ENCODE measurements at places on chromosomes 2 and 18.

- DNase-seq: no peak
Observed at GRCh38 chr2:8710951-8711350, 29.1 kb downstream of the ID2 start.

DNA sequence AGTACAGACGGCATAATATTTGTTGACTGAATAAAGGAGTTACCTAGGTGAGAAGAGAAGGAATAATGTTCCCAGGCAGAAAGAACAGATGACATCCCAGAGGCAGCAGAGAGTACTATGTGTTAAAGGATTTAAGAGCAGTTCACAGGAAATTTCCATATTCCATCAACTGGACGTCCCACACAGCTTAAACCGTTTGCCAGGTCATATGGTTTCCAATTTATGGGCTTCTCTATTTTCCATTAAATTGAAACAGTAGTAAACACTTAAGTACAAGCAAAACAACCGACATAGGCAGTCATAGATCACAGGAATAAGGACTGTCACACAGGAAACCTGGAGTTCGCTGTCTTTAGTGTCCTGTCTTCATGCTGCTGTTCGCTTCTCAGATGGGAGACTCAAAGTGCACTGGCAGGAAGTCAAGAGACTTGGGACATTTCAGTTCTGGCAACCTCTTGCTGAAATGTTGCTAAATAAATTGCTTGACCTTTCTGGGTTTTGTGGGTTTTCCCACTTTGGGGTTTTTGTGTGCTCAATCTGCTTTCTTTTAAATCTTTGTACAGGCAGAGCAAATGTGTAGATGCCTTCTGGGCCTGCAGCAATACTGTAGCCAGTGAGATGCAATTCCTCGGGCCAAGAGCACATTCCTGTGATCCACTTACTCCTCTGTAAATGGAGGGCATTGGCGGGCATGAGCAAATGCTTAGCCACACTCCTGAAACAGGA lies 5.8 kb upstream of the PIEZO2 start:
- DNase-seq: no peak

DNA sequence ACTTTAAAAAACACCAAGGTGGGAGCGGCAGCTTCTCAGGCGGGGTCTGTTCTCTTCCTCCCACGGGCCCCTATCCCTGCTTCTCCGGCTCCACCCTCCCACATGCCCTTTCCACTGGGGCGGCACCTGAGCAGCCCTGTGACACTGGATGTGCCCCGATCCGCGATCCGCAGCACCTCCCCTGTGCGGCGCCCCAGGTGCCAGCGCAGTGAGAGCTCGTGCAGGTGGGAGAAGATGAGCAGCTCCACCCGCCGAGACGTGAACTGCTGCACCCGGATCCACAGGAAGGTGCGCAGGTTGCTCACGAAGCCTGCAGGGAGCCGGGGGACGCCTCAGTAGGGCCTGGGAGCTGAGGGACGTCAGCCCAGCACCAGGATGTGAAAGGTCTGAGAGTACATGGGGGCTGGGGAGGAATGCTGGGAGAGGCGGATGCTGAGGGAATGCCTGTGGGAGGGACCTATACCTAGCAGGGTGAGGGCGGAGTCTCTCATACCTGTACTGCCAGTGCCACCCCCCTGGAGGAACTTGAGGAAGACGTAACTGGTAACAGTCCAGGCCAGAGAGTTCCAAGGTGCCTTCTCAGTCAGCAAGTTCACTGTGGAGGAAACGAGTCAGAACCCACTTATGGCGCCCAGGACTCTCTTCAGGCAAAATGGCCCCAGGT lies 2.8 kb downstream of the ABCB6 start:
- DNase-seq: no peak

GRCh38 chr2:142218471-142218870 lies 87.7 kb upstream of the LRP1B start:
- no peak for DNase-seq

- DNase-seq: no peak
Observed at GRCh38 chr18:13934058-13934457, 18.7 kb upstream of the MC2R start.

GRCh38 chr2:12616456-12617156 lies 100.1 kb upstream of the TRIB2 start:
- no peak for DNase-seq

DNA sequence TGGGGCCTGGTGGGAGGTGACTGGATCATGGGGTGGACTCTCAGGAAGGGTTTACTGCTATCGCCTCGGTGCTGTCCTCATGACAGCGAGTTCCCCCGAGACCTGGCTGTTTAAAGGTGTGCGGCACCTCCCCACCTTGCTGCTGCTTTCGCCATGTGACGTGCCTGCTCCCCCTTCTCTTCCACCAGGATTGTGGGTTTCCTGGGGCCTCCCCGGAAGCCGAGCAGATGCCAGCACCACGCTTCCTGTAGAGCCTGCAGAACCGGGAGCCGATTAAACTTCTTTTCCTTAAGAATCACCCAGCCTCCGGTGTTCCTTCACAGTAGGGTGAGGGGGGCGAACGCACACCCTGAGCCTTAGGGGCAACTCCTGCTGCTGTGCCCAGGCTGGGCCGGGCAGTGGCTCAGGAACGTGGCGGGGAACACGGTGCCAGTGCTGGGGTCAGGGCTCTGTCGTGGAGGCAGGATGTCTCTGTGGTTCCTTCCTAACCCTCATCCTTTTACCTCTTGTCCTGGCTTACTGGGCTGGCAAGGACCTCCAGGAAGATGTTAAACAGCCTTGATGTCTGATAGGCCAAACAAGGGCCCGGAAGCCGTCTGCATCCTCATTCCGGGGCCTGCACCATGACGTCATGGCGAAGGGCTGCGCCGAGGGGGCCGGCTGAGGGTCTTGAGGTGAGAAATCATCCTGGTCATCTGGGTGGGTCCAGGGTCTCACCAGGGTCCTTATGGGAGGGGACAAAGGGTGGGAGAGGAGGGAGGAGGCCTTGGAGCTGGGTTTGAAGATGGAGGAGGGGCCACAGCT lies 12.7 kb downstream of the NEU4 start:
- DNase-seq: no peak

DNA sequence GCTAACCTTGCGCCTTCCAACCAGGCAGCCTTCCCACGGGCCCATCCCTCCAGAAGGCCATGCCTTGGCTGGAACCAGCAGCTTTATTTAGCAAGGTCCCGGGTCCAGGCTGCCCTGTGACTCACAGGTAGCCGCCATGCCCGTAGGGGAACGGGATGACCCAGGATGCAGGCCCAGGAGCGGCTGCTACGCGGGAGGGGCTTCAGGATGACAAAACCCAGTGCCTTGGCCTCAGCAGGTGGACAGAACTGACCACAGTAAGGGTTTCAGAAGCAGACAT lies 63.3 kb downstream of the RTP5 start:
- DNase-seq: no peak

DNA sequence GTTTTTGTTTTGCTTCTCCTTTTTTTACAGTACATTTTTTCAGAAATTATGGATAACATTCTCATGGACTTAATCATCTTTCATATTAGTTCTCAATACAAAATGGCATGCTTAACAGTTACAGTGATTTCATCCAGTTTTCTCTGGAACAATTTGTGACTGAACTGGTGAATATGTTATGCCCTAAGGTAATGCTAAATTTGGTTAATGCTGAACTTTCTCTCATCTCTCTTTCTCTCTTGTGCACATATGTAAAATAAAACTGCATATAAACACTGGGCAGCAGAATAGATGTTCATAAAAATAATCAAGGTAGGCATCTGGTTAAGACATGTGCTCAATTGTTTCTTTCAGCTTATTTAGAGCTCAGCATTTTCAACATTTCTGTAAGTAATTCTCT lies 196.3 kb upstream of the TMEFF2 start:
- no peak for DNase-seq

GRCh38 chr2:101145406-101145805 lies 5.8 kb downstream of the TBC1D8 start:
- DNase-seq: no peak

DNA sequence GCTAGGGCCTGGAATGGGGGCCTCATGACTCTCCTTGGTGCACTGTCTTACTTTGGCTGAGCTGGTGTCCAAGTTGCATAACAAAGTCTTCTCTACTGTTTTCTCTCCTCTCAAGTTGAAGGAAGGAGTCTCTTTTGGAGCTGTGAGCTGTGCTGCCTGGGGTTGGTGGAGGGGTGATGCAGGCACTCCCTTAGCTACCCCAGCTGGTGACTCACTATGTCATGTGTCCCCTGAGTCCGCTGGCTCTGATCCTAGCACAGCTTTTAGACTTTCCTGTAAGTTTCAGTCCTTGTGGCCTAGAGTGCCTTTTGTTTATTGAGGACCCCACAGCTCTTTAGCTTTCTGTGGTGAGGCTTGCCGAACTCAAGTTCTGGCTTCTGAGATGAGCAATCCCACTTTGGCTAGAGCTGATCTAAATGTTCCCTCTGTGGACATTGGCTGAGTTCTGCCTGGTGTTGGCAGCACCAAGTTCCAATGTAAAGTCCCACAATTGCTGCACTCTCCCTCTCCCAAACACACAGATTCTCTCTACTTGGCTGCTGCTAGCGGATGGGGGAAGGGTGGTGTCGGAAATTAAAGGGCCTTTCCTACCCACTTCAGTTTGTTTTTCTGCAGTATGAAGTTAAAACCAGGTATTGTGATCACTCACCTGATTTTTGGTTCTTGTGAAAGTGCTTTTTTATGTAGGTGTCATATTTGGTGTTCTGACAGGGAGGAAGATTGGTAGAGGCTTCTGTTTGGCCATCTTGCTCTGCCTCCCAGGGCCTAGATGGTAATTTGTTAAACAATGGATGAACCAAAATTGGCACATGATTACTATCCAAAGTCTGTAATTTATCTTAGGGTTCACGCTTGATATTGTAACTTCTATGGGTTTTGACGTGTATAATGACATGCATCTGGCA lies 83.2 kb downstream of the COMMD1 start:
- no peak for DNase-seq

DNA sequence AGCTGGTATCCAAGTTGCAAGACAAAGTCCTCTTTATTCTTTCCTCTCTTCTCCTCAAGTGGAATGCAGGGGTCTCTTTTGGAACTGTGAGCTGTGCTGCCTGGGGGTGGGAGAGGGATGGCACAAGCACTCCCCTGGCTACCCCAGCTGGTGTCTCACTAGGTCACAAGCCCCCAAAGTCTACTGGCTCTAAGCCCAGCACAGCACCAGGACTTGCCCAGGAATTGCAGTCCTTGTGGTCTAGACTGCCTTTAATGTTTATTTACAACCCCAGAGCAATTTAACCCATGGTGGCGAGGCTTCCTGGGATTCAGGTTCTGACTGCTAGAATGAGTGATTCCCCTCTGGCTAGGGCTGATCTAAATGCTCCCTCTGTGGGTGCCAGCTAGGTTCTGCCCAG lies 199.0 kb upstream of the STK17B start:
- DNase-seq: no peak

DNA sequence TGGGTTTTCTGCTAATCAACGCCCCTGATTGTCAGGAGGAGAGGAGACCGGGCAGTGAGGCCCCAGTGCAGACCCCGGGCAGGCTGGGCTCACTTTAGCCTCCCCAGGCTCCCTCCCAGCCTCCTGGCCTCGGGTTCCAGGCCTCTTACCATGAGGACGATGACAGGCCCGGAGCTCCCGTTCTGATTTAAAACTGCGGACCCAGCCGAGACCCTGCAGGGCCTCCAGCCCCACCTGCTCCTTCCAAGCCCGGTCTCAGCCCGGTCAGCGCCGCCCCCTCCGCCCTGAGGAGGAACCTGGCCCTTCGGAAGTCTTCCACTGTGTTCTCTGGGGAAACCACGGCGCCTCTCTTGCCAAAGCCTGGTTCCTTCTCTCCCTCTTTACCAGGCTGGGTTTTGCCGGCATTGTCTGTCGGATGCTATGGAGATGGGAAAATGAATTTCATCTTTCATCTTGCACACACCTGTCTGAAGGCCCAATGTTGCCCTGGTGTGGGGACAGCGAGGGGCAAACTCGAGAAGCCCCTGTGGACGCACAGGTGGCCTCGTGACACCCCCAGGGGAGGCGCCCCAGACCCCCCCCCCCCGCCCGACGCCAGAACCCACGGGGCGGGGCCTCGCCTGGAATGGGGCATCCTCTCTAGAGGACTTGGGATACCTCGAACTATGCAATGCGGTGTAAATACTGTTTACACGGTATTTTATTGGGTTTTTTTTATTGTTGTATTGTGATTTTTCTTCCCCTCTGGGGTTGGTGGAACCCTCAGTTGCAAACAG lies 37.7 kb upstream of the CTDP1 start:
- DNase-seq: no peak

DNA sequence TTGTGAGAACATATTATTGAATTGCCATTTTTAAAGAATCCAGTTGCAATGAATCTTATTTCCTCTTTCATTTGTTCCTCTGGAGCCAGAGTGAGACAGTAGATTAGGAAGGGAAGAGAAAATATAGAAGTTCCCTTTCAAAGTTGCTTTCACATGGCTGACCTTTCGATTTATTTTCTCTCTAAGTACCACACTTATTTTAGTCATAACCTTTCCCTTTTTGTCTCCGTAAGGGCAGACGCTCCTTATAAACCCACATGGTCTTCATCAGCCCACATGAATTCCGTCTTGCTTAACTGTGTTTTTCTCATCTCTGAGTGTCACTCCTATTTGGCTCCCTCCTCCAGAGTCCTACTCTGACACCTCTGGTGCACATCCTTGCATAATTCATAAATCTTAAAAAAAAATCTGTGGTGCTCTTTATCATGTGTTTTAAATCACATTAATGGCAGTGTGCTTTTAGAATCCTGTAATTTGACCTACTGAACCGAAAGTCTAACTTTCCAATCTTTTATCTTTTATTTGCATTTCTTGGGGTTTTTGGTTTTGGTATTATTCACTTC lies 38.5 kb upstream of the ZNF396 start:
- DNase-seq: no peak

GRCh38 chr2:120606280-120606679 lies 129.4 kb upstream of the GLI2 start:
- no peak for DNase-seq

GRCh38 chr2:200267350-200267749 lies 39.1 kb upstream of the SPATS2L start:
- DNase-seq: no peak

- no peak for DNase-seq
Observed at GRCh38 chr2:233444501-233444900, 90.2 kb downstream of the DGKD start.
